GF-D8 (cell line): ENCODE measurements at places on chromosomes 11 and 22.

GRCh38 chr22:42873356-42873755 is 16.3 kb upstream of the ARFGAP3 start:
- no peak for DNase-seq

DNA sequence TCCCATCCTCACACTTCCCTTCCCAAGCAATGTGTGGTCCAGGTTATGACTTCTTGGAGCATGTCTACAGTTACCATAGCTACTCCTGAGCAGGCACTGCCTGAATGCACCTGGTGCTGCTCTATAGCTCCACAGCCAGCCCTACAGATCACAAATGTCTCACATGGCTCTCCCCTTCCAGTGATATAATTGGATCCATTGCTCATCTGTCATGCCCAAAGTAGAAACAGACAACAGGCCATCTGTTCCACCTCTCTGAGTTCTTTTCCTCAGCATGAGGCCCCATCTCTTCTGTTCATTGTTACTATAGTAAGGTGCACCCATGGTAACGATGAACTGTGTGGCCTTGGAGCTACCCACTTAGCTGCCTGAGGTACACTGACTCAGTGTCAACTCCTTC is 320.3 kb upstream of the ZC3H12C start:
- DNase-seq: no peak

DNA sequence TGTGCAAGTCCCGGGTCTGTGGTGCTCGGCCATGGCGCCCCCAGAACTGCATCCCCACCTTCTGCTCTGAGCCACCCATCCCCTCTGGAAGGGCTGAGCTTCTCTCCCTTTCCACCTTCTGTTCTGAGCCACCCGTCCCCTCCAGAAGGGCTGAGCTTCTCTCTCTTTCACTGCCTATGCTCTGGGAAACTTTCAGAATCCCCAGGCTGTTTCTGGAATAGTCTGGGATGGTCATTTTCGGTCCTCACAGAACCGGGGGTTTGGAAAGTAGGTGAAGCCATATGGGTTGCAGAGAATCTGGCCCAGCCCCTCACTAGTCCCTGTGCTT is 3.4 kb upstream of the BID start:
- no peak for DNase-seq

GRCh38 chr11:2983908-2984307 is 8.2 kb downstream of the NAP1L4 start:
- no peak for DNase-seq

GRCh38 chr22:24763872-24764485 is 10.5 kb downstream of the PIWIL3 start:
- no peak for DNase-seq

GRCh38 chr22:25027959-25028840 is 75.7 kb downstream of the KIAA1671 start:
- DNase-seq: no peak

- DNase-seq: no peak
Measured at GRCh38 chr11:18699848-18700261, 1.3 kb downstream of the TMEM86A start.

DNA sequence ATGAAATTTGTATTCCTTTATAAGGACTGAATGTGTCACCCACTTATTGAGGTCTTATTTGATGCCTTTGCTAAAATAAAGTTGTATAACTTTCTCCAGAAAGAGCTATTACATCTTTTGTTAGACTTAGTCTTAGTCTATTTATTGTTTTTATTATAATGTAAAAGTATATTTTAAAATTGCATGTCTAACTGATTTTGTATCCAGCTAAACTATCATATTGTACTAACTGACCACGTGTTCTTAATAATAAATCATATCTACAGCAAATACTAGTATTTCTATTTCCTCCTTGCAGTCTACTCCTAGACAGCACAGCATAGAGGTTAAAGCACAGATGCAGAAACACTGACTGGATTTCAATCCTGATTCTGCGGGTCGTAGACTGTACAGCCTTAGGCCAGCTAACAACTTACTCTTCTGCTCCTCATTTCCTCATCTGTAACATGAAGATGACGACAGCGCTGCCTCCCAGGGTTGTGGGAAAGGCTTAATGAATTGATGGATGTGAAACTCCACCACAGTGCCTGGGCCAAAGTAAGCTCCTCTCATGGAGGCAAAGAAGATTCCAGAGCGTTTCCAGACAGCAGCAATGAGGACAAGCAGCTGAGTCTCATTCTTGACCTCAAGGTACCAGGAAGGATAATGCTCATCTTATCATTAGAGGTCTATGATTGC is 13.2 kb downstream of the IFITM10 start:
- no peak for DNase-seq

GRCh38 chr11:63015521-63016215 is at the start of gene SLC22A8:
Gene SLC22A8, minus strand, starts transcription at chr11:63015841. Its CDS starts 883 bp downstream, at chr11:63014958.
- DNase-seq: no peak

- DNase-seq: peak; percentile 50
Measured at GRCh38 chr22:35350539-35351503, 30.1 kb upstream of the HMOX1 start.

GRCh38 chr11:86785576-86785975 is 14.8 kb upstream of the PRSS23 start:
- no peak for DNase-seq

DNA sequence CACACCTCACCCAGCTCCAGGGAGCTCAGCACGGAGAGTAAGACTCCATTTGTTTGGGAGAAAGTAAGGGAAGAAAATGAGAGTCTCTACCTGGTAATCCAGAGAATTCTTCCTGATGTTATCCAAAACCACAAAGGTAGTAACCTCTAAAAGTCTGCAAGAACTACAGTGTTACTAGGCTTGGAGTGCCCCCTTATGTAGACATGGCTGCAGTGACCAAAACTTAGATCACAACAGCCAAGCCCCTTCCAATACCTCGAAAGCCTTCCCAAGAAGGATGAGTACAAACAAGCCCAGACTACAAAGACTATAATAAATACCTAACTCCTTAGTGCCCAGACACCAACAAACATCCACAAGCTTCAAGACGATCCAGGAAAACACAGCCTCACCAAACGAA is 4.9 kb downstream of the UBE2L6 start:
- DNase-seq: no peak

DNA sequence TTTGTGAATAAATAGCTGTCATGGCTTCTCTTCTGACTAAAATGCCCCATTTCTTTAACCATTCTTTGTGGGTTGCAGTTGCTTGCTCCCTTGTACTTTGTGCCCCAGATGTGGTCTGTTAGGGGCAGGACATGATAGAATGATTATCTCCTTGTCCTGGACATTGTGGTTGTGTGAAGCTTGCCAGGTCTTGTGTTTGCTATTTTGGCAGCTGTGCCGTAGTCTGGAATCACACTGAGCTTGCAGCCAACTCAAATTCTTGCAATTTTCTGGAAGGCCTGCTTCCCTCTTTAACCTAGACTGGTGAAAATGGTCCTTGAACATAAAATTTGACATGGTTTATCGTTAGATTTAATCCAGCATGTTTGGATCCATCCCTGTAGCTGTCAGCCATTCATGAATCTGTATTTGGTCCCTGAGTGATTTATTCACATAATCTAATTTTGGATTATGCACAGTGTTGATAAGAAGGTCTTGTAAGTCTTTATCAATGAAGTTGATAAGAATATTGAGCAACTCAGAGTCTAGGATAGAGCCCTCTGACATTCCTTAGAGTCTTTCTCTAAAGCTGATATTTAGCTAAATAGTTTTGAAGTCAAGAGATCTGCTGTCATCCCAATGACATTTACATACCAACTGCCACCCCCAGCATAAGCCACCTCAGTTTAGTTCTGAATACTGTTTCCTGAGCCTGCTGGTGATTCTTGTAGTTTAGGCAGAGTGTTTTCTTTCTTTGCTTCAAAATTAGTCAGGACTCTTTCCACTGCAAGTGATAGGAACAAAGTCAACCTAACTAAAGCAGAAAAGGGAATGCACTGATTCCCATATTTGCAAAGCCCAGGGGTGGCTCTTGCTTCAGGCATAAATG is 9.8 kb downstream of the SPON1 start:
- DNase-seq: no peak

GRCh38 chr11:109785714-109786113 is 307.5 kb upstream of the ZC3H12C start:
- no peak for DNase-seq

- DNase-seq: no peak
Measured at GRCh38 chr11:79242616-79243015, 198.2 kb downstream of the TENM4 start.

GRCh38 chr11:56890584-56891305 is 98.0 kb upstream of the OR5AK2 start:
- DNase-seq: no peak

DNA sequence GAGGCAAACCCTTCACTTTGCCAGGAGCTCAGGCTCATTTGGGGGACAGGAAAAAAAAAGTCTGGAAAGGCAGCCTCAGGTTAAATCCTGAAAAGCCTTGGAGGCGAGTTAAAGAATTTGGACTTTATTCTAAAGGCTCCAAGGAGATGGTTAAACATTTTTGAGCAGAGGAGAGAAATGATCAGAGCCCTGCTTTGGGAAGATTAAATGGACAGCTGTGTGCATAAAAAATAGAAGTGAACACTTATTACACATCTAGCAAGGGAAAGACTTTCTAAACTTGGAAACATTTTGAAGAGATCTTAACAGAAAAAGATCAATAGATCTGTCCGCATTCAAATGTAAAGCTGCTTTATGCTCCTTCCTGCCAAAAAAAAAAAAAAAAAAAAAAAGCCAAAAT is 8.4 kb upstream of the RAB3IL1 start:
- no peak for DNase-seq

GRCh38 chr11:95149651-95150364 is 60.2 kb downstream of the ENDOD1 start:
- no peak for DNase-seq

DNA sequence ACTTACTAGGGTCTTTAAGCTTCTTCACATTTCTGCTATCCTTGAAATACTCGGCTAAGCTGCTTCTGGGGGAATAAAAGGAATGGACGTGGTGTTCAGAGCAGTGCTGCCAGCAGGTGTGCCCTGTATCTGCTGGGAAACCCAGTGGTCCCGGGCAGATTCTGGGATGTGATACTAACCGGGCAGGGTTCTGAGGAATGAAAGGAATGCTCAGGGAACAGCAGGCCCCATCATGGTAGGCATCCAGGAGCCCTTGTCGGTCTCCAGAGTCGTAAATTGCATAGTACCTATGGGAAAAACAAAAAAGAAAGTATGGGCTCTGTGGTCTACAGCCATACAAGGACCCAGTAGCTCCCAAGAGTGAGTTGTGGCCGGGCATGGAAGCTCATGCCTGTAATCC is 4.5 kb upstream of the TMEM223 start:
- no peak for DNase-seq

DNA sequence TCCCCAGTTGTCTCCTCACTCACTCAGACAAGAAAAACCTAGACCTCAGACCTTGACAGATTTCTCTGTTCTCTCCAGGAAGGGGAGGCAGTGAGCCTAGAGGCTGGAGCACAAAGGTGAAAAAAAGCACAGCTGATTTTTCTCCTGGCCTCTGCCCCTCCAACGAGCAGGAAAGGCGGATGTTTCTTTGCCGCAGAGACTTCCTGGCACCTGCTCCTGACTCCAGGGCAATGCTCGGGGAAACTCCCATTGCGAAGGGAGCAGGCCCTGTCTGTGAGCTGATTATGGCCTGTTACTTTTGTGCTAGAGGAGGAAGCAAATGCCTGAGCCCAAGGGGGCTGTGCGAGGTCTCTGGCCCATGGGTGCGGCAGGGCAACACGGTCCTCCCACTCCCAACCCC is 25.4 kb downstream of the MS4A10 start:
- peak; percentile 3 for DNase-seq

DNA sequence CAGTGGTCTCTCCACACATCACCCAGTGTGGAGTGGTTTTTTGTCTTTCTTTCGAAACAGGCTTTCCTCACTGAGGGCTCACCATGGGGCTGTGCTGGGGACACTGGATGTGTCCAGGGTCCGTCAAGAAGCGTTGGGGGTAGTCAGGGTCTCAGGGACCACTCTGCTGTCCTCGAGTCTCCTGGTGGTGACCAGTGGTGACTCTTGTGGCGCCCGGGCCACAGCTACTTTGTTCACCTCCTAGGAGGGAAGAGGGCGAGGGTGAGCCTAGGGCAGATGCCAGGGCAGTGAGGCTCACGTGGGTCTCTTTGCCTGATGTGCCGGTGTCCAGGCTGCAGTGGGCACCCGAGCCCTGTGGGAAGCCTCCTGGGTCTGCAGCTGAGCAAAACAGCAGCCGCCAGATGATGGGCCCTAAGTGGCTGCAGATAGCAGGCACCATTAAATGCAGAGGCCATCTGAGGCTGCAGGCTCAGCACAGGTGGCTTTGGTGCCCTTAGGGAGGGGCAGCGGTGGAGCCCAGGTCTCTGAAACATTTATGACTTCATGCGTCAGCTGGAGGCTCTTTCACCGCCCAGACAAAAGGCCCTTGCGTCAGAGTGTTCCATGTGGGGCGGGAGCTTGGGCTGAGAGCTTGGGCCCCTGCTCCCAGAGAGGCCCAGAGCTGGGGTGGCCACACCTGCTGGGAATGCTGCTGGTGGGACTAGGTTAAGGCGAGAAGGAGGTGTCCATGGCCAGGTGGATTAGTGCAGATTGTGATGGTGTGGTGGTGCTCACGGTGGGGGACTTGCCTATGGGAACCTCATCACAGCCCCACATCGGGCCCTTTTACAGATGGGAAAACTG is 29.5 kb downstream of the KCNQ1 start:
- no peak for DNase-seq

- DNase-seq: no peak
Measured at GRCh38 chr22:35443338-35443737, 43.4 kb downstream of the MCM5 start.

- no peak for DNase-seq
Measured at GRCh38 chr11:78339945-78340344, 77.7 kb downstream of the GAB2 start.

GRCh38 chr22:37546437-37547250 is 13.6 kb upstream of the CDC42EP1 start:
- no peak for DNase-seq

DNA sequence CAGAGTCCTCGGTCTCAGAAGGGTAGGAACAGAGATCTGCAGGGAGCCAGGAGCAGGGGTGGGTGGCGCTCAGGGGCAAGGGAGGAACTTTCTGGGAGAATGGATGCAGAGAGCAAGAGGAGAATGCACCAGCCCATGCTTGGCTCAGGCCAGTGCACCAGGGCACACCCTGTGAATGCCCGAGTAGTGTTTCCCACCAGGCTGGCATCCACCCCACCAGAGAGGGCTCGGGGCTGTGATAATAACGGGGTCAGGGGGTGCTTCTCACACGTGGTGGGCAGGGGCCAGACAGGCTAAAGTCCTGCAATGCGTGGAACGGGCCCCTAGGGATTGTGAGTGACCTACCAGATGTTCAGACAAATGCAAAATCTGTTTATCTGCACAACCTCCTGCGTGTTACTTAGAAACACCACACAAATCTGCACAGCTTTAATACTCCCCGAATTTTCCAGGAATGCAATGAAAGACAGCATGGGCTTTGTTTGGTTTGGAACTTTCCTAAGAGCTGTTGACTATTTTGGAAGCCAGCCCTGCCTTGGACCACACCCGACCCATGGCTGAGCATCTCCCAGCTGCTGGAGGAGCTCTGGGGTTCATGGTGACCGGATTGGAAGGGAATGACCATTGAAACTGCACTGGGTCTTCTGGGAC is 368.3 kb downstream of the SHANK2 start:
- DNase-seq: no peak

- DNase-seq: no peak
Measured at GRCh38 chr22:50118557-50119168, 28.9 kb downstream of the MOV10L1 start.
